ENCODE measurements at places on chromosomes 4 and X.

GRCh38 chr4:181897935-181898334, 345.3 kb upstream of the TENM3 start:
- no peak for DNase-seq

- DNase-seq = no peak
These were observed 47.7 kb downstream of the SPRY1 start for GRCh38 chr4:123444290-123444731.

- DNase-seq = no peak
These were observed 113.8 kb upstream of the STIM2 start for GRCh38 chr4:26746802-26747213.

GRCh38 chr4:24544208-24544988, 40.0 kb downstream of the DHX15 start:
- no peak for DNase-seq

- DNase-seq = peak; percentile 25
These were observed 14.8 kb downstream of the PDK3 start for GRCh38 chrX:24479924-24480323.

GRCh38 chrX:31355206-31355955, 283.5 kb upstream of the FTHL17 start:
- no peak for DNase-seq

- DNase-seq = no peak
These were observed 14.2 kb downstream of the FTHL17 start for GRCh38 chrX:31057691-31058090.

- DNase-seq = no peak
These were observed 36.3 kb downstream of the RTL3 start for GRCh38 chrX:78622831-78623230.

DNA sequence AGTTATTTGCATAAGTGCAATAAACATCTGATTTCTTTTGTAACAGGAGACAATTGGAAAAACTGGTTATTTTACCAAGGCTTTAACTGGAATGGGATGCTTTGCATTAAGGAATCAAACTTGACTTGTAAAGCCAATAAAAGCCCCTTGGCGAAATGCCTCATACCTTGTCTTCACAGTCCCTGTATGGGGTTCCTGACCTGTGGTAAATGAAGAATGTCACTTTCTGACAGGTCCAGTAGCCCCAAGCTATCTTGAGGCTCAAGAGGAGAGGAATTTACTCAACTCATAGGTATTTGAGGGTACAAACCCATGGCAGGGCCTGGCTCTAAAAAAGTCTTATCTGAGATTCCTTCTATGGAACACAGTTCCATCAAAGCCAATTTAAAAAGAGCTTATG, 78.0 kb downstream of the ACOX3 start:
- DNase-seq = no peak

DNA sequence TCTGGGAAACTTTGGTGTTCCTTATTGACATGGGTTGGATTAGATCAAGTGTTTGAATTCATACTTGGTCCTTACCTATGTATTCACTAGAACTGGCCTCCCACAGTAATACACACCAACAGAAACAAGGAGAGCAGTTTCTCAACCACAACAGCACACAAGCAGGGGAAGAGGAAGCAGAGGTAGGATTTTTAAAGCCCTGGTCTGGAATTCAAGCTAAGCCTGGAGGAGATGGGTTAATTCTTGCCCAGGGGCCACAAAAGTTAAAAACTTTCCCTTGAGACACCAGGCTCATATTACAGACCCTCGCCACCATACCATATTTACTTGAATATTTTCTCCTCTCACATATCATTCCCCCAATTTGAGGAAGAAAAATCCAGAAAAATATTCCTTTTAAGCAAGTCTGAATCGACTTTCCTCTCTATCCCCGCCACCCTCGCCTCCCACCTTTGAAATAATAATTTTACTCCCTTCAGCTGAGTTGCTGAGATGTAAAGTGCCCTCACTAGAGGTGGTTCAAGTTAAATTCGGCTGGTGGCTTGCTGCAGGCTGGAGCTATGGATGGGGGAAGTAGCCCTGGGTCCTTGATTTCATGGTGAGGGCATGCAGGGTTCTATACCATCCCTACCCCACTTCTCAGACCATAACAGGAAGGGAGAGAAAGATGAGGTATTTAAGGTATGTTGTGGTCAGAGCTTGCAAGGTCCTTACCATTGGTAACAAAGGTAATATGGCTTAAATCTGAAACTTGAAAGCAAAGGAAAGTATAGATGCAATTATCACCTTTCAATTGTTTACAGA, 440.2 kb downstream of the INPP4B start:
- no peak for DNase-seq

GRCh38 chr4:101349801-101350064, 2.4 kb upstream of the PPP3CA start:
- no peak for DNase-seq

GRCh38 chr4:111602848-111603247, 542.4 kb upstream of the FAM241A start:
- DNase-seq = no peak

- DNase-seq = no peak
These were observed 169.4 kb upstream of the BANK1 start for GRCh38 chr4:101621120-101621519.

DNA sequence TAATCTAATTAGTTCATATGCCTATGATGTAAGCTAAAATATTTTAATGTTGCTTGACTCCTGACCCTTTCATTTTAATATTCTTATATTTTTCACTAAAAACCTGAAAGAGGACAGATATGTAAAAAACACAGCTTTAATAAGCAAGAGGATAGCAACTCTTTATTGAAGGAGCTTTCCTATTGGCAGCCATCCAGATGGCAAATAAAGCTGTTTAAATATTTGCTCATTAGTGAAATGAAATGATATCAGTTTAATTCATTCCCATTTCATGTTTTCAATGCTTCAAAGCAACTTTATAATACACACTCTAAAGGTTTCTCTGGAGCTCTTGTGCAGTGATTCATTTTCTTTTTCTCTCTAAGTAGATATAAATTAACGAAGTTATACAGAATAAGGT, 473.4 kb downstream of the PCDH7 start:
- no peak for DNase-seq

GRCh38 chrX:11864171-11864570, 106.1 kb downstream of the MSL3 start:
- no peak for DNase-seq
